ENCODE measurements at places on chromosomes 6 and 20.

DNA sequence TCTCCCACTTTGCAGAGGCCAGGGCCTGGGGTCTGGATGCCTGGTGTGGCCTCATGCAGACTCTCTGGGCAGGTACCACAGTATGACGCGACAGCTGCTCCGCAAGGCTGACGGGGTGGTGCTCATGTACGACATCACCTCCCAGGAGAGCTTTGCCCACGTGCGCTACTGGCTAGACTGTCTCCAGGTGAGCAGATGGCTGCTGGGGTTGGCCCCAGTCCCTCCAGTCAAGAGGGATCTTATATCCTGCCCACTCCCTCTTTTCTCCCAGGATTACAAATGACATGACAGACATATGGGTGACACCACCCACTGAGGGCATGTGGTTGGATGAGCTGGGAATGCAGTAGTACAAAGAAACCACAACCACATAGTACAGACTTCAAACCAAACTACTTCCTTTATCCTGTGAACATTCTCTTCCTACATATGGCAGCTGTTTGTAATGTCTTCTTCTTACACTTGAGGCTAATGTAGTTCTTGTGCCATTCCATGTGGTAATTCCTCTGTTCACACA is 29.9 kb downstream of the RAB44 start:
- DNase-seq, result no peak

DNA sequence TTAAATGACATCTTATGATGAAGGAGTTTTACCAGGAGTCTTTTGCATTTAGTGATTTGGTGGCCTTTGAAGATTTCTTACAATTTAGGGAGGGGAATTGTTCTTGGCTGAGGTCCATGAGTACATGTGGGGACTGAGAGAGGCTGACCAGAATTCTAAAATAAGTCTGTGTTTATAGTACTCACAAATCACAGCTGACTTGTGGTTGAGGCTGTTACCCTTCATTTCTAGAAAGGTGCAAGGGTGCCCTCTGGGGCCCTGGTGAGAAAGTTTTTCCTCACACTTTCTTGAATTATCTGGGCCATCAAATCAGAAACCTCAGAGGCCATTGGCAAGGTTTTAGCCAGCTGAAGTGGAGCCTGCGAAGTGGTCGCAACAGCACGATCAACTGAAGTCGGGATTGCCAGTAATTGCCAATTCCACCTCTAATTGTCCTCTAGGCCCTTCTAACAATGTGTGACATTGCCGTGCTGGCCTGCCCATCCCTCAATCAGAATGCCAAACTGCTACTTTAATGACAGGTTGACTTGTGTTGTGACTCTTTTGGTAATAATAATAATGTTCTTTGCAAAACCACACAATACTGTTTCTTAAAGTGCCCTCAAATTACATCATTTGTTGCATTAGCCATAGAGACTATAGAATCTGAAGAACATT is 221.6 kb downstream of the OGFRL1 start:
- peak; percentile 29 for DNase-seq

DNA sequence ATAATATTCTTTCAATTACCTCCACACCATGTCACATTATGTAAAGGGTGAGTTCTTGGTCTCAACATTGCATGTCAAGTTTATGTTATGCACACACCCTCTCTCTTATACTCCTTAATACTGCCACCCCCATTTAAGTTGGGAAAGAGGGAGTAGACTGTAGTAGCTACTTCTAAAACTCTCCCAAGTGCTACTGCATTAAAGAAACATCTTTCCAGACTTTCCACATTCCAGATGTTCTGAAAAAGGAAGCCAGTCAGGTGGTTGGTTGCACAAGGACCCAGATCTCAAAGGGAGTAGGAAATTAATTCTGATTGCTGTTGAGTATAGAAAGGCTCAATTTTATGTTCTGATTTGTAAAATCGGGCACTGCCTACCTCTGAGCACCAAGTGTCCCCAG is 419.5 kb downstream of the CD83 start:
- DNase-seq, result no peak

DNA sequence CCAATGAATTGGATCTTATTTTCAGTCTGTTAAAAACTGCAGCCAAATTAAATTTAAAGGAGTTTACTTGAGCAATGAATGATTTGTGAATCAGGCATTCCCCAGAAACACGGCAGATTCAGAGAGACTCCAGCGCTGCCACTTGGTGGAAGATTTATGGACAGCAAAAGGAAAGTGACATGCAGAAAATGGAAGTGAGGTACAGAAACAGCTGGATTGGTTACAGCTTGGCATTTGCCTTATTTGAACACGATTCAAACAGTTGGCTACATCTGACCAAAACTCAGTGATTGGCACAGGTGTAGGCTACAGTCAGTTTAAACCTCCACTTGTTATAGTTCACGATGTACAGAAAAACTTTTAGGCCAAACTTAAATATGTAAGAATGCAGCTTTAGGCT is 257.6 kb upstream of the IMPG1 start:
- no peak for DNase-seq

DNA sequence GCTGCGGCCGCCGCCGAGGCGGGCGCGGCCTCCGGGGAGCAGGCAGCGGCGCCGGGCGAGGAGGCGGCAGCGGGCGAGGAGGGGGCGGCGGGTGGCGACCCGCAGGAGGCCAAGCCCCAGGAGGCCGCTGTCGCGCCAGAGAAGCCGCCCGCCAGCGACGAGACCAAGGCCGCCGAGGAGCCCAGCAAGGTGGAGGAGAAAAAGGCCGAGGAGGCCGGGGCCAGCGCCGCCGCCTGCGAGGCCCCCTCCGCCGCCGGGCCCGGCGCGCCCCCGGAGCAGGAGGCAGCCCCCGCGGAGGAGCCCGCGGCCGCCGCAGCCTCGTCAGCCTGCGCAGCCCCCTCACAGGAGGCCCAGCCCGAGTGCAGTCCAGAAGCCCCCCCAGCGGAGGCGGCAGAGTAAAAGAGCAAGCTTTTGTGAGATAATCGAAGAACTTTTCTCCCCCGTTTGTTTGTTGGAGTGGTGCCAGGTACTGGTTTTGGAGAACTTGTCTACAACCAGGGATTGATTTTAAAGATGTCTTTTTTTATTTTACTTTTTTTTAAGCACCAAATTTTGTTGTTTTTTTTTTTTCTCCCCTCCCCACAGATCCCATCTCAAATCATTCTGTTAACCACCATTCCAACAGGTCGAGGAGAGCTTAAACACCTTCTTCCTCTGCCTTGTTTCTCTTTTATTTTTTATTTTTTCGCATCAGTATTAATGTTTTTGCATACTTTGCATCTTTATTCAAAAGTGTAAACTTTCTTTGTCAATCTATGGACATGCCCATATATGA is 3.2 kb downstream of the MARCKS start:
- DNase-seq, result no peak
